Stimulated activated CD8-positive, alpha-beta memory T cell treated with anti-CD3 and anti-CD28 coated beads, Interleukin-2, amount 100 ng/mL, for 1 hour (primary cell): ENCODE measurements at places on chromosomes 1 and 21.
A peak's percentile ranks its signal among the peaks of the same experiment; 100 is the strongest.

GRCh38 chr1:62796221-62796620 is 12.3 kb downstream of the ATG4C start:
- DNase-seq: no peak

GRCh38 chr21:43591571-43591970 is 67.7 kb downstream of the HSF2BP start:
- no peak for DNase-seq

DNA sequence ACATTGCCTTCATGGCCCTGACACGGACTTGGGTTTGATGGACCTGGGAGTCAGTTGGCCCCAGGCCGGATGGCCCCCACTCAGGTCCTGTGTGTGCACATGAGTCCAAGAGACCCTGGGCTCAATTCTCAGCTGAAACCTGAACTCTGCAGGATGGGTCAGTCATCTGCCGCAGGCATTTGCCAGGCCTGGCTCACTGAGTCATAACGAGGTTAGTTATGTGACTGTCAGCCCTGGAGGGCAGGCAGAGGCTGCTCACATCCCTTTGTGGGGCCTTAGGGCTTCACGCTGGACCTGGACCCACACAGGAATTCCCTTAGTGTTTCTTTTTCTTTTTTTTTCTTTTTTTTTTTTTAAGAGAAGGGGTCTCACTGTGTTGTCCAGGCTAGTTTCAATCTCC is 46.5 kb downstream of the PSMG1 start:
- DNase-seq: no peak

DNA sequence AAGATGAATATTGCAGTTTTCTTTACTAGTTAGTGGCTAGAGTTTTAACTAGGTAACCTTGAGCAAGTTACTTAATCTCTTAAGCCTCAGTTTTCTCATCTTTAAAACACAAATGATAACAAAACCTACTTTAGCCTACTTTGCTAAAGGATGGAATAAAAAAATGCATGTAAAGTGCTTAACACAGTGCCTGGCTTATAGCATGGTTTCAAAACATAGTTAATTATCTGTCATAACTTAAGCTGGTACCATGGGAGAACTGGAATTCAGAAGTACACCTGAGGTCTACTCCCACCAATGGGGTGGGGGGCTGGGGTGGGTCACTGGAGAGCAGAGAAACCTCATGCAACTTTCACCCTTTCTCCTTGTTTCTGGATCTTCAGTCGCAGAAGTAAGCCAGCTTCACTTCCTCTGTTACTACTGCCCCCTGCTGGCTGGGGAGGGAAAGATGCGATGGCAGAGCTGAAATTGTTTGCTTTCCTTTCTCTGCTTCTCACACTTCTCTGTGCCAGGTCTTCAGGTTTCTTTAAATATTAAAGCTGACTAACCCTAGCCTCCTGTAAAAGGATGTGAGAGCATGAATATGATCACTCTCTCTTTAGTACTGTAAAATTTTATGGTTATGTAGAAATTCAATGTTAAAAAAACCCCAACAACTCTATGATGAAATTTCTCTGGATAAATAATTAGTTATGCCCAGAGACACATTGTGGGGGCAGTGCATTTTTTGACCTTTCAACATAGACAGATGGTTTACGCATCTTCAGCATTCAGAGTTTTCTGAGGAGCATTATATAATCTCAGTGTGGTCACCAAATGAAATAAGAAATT is 324.2 kb downstream of the HLX start:
- peak; percentile 8 for DNase-seq

DNA sequence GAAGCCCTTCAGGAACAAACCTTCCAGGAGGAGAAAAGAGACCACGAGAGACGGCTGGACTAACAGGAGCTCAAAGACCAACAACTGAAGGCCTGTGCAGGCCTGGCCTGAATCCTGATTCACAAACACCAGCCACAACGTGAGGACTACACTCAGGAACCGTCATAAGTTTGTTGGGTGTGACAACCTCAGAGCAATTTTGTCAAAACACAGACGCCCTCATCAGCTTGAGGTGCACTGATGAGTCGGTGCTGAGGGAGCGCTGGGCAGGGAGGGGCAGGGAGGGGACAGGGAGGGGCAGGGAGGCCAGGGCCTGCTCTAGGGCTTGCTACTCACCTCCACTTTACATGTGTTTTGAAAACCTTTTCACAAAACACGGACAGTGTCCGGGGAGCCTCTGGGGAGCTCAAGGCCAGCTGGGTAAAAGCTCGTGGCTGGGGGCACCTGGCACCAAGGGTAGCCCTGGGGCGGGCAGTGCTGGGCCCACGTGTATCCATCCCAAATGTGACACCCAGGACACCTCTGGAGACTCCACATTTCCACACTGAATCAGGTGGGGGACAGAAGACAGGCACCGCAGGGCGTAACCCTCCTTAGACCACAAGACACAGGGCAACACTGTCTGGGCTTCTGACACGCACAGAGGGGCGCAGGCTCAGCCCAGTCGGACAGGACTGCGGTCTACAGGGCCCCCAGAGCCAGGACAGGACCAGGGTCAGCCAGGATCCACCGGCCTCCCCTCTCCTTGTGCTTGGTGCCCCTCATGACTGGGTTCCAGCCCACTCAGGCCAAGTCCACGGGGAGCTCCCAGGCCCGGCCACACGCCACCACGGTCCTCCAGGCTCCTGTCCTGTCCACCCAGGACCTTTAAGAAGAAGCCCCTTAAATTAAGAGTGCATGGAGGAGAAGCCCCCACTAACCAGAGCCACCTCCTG is 16.5 kb downstream of the LSS start:
- no peak for DNase-seq

DNA sequence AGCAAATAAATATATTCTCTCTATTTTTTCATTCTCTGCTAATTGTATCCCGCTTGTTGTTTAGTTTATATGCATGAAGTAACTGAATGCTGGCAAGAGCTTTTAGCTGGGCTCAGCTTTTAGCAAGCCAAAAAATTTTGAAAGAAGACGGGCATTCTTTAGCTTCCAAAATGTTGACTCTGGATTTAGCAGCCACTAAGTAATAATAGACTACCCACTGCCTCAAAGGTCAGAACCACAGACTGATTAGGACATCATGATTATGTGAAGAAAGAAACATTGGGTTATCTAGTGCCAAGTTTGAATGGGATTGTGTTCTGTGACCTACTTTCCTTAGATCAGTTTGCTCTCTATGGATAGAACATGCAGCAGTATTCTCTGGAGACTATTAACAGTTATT is 80.3 kb upstream of the DPH5 start:
- no peak for DNase-seq

- no peak for DNase-seq
Observed at GRCh38 chr1:219433496-219434131, 179.3 kb downstream of the ZC3H11B start.

- DNase-seq: no peak
Observed at GRCh38 chr1:165616987-165617546, 14.0 kb upstream of the MGST3 start.

GRCh38 chr1:240116831-240117769 is 25.4 kb downstream of the FMN2 start:
- DNase-seq: no peak

DNA sequence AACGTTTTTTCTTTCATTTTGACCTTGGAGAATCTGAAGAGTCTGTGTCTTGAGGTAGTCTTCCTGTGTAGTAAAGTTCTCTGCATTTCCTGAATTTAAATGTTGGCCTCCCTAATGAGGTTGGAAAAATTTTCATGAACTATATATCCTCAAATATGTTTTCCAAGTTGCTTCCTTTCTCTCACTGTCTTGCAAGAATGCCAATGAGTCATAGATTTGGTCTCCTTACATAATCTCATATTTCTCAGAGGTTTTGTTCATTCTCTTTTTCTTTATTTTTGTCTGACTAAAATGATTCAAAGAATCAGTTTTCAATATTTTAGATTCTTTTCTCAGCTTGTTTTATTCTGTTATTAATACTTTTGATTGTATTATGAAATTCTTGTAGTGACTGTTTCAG is 87.6 kb downstream of the DRAM2 start:
- DNase-seq: no peak

DNA sequence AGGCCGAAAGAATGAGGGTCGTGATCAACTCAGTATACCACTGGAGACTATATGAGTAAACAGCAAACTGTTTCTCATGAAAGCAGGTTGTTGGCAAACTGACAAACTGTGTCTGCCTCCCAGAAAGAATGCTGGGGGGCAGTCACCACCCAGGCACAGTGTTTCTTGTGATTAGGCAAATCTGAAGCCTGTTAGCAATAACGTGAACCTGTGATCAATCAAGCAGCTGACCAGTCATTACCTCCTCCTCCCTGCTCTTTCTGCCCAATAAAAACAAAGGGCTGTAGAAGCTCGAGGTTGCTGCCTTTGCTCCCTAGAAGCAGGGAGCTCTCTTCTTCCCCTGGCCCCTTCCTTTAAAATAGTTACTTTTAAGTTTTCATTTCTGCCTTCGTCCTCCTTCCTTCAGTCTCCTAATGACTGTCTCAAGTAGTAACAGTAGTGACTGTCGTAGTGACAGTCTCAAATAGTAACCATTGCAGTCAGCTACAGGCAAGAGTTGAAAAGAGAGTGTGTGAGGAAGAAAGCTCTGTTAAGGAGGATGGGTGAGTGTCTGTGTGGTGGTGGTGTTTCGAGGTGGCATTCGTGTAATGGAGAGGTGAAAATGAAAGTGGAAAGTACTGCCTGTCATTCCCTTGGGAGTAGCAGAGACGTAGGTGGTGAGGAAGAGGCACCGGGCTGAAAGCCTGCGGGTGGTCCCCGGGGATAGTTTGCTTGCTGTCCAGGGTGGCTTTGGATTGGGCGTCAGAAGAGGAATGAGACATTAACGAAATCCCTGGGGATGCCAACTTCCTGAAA is 14.5 kb downstream of the HHAT start:
- DNase-seq: no peak

DNA sequence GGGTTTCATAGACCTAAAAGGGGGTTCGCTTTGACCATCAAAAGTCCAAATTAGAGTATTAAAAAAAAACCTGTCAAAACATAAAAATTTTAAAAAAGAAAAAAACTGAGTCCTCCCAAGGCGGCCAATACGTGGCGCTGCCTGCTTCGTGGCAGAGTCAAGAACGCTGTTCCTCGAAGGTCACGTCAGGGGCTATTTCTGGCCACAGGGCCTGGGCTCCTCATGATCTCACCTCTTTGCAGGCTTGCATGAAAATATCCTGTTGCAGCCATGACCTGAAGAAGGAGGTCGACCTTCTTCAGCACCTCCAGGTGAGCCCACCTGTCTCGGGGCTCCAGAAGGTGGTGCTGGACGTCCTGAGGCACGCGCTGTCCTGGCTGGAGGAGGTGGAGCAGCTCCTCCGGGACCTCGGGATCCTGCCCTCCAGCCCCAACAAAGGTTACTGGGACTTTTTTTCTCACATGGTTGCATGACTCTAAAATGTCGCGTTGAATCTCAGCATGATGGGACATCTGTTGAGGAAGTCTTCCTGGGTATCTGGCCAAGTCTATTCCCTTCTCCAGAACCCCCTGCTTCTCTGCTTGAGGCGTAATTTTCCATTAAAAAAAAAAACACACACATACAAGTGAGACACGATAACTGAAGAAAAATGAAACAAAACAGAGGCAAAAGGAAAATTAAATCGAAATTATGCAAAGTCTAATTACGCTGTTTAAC is 80.4 kb upstream of the EFHD2 start:
- no peak for DNase-seq

GRCh38 chr1:234972411-234973191 is 156.0 kb downstream of the TOMM20 start:
- DNase-seq: no peak

DNA sequence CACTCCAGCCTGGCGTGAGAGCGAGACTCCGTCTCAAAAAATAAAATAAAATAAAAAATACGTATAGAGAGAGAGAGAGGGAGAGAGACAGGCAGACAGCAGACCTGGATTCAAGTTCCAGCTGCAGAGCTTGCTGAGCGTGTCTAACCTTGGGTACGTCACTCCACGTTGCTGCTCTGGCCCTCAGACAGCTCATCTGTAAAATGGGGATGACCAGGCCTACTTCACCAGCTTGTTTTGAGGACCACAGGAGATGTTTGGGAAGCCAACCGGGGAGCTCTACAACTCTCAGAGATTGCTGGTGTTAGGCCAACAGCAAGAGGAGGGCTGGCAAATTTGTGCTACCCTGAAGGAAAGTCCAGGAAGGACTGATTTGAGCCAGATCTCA is 499 bp upstream of the TRAF5 start:
- DNase-seq: no peak

GRCh38 chr1:6909857-6910256 is 124.6 kb downstream of the CAMTA1 start:
- DNase-seq: no peak

- DNase-seq: no peak
Observed at GRCh38 chr21:17823846-17824245, 4.7 kb upstream of the C21orf91 start.

GRCh38 chr21:27448960-27449359 is 482.1 kb upstream of the ADAMTS5 start:
- no peak for DNase-seq
